Kidney capillary endothelial cell (primary cell): ENCODE measurements at places on chromosomes 2 and 18.

DNA sequence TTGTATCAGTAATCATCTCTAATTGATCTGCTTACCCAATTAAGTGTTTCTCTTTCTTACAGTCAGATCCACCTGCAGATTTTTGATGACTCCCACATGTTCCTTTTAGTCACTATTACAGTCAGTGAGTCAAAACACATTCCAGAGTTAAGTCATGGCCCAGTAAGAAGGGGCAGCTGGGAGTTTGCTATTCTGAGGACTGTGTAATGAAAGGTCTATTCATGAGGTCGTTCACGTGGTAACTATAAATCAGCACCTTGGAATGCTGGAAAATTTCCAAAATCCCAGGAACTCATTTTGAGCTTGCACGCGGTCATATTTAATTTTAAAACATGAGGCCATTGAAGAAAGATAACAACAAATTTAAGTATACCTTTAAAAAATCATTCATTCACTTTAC, 252.5 kb downstream of the XIRP2 start:
- DNase-seq: peak; percentile 98

- DNase-seq: no peak
These were observed 147.4 kb downstream of the TFCP2L1 start for GRCh38 chr2:121137571-121137970.

- no peak for DNase-seq
These were observed 3.0 kb downstream of the FZD7 start for GRCh38 chr2:202036601-202037037.

GRCh38 chr2:236618370-236618769, 48.7 kb downstream of the ACKR3 start:
- DNase-seq: no peak

DNA sequence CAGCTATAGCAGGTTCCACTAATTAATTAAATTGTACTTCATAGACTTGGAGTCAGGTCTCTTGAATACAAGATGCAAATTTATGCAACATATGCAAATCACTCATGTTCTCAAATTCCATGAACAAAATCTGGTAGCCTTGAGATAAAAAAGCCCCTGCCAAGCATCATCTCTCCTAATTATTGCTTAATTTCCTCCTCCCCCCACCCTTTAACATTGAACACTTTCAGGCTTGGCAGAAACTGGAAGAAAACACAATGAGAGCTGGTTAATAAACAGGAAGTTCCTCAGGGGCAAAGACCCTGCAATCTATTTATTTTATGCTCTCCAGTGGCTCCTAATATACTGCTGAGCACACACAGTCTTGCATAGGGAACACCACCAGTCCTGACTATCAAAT, 35.6 kb upstream of the ACVR1 start:
- DNase-seq: no peak

- no peak for DNase-seq
These were observed 280.2 kb downstream of the NOL4 start for GRCh38 chr18:33944493-33944892.

DNA sequence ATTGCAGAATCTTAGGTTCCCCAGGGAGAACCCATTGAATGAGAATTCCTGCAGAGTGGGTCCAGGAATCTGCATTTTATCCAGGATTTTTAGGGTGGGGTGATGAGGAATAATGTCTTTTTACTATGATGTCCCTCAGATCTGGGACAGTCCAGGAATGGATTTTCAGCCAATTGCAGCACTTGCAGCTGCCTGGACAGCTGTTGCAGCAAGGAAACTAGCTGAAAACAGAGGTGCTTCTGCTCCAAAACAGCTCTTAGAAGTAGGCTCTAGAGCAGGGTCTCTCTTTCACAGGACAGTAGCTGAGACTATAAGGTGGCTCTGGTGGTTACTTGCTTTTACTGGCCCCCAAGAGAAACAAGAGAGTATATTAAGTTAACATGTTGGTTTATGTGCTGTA, 9.1 kb downstream of the GLI2 start:
- DNase-seq: no peak

GRCh38 chr2:206456078-206456754, 12.9 kb downstream of the ADAM23 start:
- DNase-seq: no peak

GRCh38 chr18:54480616-54481015, 110.4 kb upstream of the DYNAP start:
- no peak for DNase-seq

DNA sequence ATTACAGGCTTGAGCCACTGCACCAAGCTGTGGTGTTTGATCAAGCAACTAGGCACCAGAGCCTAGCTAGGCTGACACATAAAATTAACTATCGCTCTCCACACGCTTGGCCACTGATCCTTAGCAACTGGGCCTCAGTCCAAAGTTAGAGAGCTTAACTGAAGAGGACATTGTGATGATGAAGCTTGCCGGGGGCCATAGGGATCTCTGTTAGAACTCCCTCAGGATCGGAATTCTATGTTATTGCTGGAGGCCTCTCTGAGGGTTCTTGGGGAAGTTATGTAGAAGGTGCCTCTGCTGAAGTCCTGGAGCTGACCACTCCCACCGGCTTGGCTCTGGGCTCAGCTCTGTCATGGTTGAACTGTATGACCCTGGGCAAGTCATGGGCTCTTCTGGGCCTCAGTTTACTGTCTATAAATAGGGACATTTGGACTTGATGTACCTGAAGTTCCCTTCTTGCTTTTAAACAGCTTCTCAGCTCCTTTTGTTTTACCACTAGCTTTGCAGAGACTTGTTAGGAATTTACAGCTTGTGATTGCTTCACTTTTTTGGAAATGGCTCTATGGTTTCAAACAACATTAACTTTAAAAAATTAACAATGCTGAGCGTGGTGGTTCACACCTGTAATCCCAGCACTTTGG, 44.1 kb downstream of the GATA6 start:
- no peak for DNase-seq
